Sigmoid colon (tissue), 7 donors: ENCODE measurements at places on chromosomes 2 and 18. TPM values are rescaled to one million over a fixed set of nuclear protein-coding genes. Genes with fewer than 3 reads are reported as not detected.

Gene TTR
- total RNA-seq: not detected

DNA sequence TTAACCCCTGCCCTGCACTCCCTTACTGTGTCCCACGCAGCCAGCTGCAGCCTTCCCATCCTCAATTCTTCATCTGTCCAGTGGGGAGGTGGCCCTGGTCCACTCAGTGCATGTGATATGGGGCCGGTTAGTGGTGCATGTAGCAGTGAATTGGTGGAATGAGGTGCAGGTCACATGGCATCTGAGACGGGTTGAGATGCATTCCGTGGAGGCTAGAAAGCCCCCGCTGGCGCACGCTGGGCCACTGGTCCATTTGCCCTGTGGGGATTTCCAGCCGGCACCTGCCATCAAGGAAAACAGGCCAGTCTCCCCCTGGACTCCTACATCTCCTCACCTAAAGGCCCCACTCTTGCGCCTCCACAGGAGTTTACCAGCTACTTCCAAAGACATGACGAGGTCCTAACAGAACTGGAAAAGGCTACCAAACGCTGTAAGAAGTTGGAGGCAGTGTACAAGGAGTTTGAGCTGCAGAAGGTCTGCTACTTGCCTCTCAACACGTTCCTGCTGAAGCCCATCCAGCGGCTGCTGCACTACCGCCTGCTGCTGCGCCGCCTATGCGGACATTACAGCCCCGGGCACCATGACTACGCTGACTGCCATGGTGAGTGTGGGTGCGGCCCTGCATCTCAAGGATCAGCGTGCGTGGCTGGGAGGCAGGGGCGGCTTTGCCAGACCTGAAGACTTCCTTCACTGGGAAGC, 40.5 kb downstream of the STK25 start:
- DNase-seq: no peak

DNA sequence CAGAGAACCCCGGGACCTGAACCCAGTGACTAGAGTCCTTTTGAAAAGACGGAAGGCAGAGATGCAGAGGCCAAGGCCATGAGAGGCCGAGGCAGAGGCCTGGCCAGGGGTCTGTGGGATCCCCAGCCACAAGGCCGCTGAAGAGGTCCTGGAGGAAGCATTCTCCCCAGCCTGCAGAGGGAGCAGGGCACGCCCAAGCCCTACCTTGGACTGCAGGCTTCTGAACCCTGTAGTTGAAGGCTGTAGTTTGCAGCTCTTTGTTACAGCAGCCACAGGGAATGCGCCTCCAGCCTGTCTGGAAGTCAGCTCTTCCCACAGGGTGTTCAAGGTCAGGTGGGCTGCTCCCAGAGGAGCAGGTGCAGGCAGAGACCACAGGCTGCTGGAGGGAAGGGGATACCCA, 22.1 kb upstream of the PXDN start:
- no peak for DNase-seq

GRCh38 chr2:21268197-21268877, 144.6 kb downstream of the TDRD15 start:
- no peak for DNase-seq

GRCh38 chr2:238344517-238344916, 24.2 kb downstream of the TRAF3IP1 start:
- no peak for DNase-seq

DNA sequence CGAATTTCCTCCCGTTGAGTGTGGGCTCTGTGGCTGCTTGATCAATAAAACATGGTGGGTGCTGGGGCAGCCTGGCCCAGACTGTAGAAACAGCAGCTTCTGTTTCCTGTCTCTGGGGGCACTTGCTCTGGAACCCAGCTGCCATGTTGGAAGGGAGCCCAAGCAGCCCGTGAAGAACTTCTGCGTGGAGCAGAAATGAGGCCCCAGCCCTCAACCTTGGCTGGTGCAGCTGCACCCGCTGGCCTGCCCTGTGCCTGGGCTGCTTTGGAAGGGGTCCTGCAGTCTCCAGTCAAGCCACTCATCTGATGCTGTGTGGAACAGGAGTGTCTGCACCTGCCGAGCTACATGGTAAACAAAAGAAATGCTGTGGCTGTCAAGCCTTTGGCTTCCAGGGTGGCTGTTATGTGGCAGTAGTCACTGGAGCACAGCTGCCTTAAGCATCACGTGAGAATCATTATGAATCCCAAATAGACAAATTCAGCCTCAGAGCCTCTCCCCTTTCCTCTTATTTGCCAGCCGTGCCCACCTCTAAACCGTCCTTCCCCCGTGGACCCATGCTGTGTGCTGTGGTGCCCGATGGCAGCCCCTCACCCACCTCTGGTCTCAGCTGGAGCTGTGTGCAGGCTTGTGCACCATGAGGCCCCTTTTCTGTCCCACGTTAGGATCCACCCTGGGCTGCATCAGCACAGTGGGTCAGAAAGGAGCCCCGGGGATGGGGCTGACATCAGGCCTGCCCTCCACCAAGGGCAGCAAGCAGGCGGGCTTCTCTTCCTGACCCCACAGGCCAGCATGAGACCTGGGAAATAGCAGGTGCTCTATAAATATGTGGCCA, 134.0 kb upstream of the HDAC4 start:
- DNase-seq: peak; percentile 39

- no peak for DNase-seq
These were observed 43.2 kb upstream of the KDM3A start for GRCh38 chr2:86397986-86398385.

DNA sequence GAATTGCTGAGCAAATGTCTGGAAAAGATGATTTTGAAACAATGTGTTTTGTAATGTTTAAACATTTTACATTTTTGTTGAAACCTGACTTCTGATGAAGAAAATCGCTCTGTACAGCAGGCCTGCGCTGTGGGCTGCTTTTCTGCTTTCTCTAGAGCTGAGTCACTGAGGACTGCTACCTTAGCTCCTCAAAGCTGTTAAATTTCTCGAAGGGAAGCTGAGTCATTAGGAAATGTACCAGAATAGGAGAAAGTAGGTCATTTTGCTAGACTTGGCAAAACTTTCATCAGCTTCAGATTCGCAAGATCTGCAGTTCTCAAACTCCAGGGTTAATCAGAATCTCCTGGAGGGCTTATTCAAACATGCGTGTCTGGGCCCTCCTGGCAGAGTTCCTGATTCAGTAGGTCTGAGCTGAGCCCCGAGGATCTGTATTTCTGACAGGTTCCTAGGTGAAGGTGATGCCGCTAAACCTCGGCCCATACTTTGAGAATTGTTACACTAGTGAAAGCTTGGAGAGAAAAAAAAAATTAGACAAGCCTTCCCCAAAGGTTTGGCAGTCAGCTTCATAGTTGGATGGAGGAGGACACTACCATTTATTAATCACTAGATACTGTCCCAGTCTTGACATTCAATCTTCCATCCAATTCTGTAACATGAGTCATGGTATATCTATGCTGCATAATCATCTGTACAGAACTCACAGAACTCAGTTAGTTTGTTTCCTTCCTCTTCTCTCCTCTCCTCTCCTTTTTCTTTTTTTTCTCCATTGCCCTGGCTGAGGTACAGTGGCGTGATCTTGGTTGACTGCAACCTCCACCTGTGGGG, 297.6 kb downstream of the PARD3B start:
- DNase-seq: peak; percentile 81

GRCh38 chr2:214127571-214127970, 283.3 kb upstream of the VWC2L start:
- DNase-seq: no peak

Gene METTL8
- total RNA-seq: 42.5 TPM

Gene PFN4
- not detected for total RNA-seq

GRCh38 chr2:183389546-183390080, 265.4 kb downstream of the NUP35 start:
- peak; percentile 58 for DNase-seq

Gene TMEM182
- total RNA-seq: 0.55 TPM

GRCh38 chr18:59155153-59155552, 15.5 kb downstream of the SEC11C start:
- no peak for DNase-seq

DNA sequence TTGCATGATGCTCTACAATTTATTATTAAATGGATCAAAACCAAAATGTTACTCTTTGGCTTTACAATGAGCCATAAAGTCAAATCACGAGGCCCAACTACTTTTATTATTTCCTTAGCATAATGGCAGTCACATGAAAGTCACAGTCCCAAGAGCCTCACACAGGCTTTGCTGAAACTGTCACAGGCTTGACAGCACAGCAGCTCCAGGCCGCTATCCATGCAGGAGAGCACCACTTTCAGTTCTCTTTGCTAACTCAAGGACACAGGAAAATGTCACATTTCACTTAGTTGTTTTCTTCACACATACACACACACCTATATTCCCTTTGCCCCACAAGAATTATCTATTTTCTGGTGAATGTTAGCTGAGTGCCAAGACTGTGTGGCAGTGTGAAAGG, 11.1 kb upstream of the MSGN1 start:
- DNase-seq: no peak

DNA sequence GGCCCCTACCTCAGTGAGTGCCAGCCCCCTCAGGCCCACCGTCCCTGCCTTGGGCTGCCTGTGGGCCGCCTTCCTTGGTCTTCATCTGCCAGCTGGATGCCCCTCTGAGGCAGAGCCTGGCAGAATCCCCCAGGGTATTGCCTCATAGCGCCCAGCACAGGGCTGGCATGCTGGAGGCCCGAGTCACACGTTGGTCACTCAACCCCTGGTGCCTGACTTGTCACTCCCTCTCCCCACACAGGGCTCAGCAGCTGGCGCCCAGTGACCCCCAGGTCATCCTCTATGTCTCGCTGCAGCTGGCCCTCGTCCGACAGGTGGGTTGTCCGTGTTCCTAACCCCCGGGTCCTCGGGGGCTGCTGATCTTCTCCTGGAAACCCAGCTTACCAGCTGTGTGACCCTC, 108.4 kb upstream of the MCFD2 start:
- no peak for DNase-seq

DNA sequence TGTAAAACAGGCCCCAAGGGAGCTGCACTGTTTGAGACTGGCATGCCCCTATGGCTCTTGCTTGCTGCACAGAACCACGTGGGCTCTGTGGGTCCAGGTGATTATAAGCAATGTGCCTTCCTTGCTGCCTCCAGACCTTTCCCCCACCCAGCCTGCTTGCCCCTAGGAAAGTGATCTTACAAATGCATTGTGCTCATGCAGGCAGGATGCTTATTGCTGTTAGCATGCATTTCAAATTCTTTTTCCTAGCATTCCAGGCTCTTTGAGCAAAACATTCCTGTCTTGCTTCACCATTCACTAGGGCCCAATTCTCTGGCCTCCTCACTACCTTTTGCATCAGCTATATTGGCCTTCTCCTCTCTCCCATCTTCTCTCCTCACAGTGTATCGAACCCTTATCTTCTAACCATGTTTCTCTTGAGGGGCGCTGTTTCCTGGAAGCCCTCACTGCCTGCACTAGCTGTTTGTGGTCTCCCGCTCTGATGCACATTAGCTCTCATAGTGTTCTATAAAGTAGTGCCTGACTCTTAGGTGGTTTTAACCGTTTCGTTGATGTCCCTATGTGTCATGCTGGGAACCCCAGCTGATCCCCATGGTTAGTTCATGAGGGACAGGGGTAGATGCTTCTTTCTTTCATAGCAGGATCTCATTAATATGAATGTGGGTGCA, 152.9 kb upstream of the EPAS1 start:
- peak; percentile 10 for DNase-seq

DNA sequence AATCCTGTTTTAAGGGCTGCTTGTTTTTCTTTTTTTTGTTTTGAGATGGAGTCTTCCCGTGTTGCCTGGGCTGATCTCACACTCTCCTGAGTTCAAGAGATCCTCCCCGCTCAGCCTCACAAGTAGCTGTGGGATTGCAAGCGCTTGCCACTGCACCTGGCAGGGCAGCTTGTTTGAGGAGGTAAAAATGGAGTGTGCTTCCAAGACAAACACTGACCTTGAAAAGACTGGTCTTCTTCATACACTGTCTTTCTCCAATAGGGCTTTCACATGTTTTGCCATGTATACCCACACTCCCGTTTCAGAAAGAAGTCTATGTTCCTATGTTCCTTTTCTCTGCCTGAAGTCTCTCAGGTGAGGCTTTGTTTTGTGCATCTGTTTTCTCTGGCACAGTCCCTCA, 32.6 kb upstream of the LDAH start:
- no peak for DNase-seq

GRCh38 chr2:187942876-187943275, 348.8 kb upstream of the GULP1 start:
- DNase-seq: no peak

- DNase-seq: no peak
These were observed 655.1 kb upstream of the SLC39A10 start for GRCh38 chr2:195001924-195002323.

DNA sequence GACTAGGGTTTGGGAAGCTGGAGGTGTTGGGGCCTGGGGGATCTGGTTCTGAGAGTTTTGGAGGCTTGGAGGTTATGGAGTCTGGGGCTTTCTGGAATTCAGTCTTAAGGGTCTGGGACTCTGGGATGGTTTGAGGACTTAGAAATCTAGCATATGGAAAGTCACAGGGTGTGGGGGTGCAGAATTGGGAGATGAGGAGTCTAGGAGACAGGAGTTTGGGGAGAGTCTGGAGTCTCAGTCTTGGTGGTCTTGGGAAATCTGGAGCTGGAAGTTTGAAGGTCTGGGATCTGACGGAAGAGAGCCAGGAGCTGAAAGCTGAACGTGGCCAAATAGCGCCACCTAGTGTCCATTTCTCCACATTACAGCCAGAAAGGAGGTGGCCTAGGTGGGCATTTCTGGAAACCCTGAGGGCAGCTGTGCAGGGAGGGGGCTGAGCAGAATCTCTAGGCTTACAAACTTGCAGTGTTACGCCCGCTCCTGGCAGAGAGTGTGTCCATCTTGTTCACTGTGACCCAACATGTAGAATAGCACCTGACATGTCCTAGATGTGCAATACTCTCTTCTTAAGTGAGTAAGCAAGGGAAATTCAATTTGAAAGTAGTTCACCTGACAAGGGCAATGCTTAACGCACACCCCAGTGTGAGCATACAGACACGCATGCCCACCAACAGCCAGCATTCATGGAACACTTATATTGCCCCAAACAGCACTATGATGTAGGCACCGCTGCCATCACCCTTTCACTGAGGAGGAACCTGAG, 204.8 kb downstream of the TFCP2L1 start:
- DNase-seq: peak; percentile 78

Gene VWC2L
- not detected for total RNA-seq

DNA sequence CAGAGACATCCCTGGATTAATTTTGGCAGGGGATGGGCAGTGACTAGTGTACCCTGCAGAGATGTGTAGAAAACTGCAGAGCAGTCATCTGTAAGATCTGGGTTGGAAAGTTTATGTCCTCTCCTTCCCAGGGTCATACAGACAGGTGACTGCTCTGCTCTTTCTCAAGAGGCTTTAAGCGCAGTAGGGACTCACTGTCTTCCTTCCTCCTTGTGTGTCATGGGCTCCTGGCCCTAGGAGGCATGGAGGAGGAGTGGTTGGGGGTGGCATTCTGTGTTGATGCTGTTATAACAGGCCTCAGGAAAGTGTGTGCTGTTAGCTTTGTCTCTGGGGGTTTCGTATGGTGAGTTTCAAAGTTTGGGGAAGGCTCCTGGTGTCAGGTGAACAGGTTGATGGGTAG, 130.5 kb upstream of the MGAT5 start:
- DNase-seq: no peak

- DNase-seq: no peak
These were observed 11.3 kb upstream of the DPP4 start for GRCh38 chr2:162085090-162085891.

Gene LHCGR
- not detected for total RNA-seq

- DNase-seq: no peak
These were observed 17.0 kb downstream of the TTLL4 start for GRCh38 chr2:218727502-218728165.
